Subcutaneous preadipocyte (primary cell): ENCODE measurements at places on chromosomes 6 and 20. TPM values are rescaled to one million over a fixed set of nuclear protein-coding genes. Genes with fewer than 3 reads are reported as not detected.

SLC22A23 gene
- 14.0 and 15.6 TPM in 2 replicates for total RNA-seq

FHL5 gene
- total RNA-seq = under 0.01 TPM in 1 of 2 replicates, not detected in the other

SIRPB1 gene
- 0.37 and 0.39 TPM in 2 replicates for total RNA-seq

LAMA5 gene
- 33.1 and 88.8 TPM in 2 replicates for total RNA-seq

CRIP3 gene
- 0.39 TPM in 1 of 2 replicates, not detected in the other for total RNA-seq

SLC17A1 gene
- not detected in 2 replicates for total RNA-seq

SPATA2 gene
- 1.8 and 3.7 TPM in 2 replicates for total RNA-seq

ULBP2 gene
- 1.5 and 2.2 TPM in 2 replicates for total RNA-seq

PPIL6 gene
- total RNA-seq = 4.3 and 5.5 TPM in 2 replicates

MCCD1 gene
- not detected in 2 replicates for total RNA-seq
